ENCODE measurements at places on chromosomes 5 and 9.

DNA sequence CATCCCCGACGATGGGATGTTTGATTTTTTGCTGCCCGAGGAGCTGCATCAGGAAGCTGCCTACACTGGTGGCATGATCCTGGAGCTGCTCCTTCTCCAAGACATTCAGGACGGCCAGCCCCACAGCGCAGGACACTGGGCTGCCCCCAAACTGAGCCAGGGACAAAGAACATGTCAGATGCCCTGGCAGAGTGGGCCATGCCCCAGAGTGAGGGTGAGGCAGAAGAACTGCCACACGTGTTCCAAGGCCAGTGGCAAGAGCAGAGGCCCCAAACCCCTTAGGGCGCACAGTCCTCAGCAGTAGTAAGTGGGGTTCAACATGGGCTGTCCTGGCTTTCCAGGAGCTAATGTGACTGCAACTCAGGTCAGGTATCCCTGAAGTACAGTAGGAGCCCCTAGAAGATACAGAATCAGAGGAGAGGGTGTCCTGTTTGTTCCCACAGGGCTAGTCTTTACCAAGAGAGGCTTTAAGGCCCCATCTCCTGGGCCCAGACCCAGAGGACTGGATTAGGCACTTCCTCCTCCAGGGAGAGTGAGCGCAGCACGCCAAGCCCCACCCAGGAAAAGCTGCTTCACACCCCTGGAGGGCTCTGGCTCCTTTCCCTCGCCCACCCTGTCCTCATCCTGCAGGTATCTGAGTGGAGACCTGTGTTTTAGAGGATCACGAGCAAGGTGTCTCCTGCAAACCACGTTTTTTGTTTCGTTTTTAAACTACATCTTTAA is 11.1 kb downstream of the HNRNPAB start:
- no peak for DNase-seq

DNA sequence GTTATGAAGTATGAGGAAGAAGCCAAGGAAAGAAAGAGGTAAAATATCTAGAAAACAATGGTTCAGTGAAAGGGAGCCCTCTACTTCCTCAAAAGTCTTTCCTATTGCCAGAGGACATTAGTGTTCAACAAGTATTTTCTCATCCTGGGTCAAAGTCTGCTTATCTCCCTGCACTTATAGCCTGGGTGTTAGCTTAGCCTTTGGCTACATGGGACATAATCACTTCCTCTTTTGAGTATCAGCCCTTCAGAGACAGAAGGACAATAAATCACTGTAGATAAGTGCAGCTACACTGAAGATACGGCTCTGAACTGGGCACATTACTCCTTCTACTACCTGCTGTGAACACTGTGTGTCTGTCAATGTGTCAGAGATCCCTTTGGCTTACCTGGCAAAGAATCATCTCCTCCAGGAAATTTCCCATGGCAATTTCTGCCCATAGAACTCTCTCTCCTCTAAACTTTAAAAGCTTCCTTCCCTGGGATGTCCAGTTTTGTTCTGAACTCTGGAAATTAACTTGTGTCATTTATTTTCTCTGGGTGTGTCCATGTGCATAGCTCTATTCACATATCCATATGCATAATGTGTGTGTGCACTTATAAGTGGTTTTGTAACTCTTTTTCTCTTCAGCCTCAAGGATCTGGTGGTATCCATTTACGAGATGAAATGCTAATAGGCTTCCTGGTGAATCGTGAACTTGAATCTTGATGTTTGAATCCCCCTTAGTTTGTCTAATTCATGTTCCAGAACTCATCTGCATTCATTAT is 30.0 kb upstream of the RECK start:
- DNase-seq, result no peak

- no peak for DNase-seq
Observed at GRCh38 chr5:19258686-19259085, 729.3 kb downstream of the CDH18 start.

GRCh38 chr5:67371924-67372323 is 175.3 kb upstream of the CD180 start:
- DNase-seq, result no peak

- peak; percentile 88 for DNase-seq
Observed at GRCh38 chr5:75236322-75237316, at the start of gene ANKRD31. ANKRD31 (minus strand) TSS chr5:75236878; CDS start chr5:75236686, 192 bp downstream.

DNA sequence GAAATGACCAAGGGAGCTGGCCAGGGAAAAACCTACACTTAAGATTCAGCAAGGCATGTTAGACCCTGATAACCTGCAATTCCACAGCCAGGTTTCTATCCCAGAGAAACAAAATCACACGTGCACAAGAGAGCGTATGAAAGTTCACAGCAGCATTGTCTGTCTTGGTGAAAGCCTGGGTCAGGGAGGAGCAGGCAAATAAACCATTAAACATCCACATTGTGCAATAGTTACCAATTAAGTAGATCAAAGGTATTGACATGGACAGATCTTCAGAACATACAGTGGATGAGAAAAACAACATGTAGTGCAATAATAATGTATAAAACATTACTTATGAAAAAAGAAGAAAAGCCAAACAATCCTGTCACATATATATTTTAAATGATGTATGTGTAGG is 15.9 kb upstream of the GPX3 start:
- DNase-seq, result no peak

DNA sequence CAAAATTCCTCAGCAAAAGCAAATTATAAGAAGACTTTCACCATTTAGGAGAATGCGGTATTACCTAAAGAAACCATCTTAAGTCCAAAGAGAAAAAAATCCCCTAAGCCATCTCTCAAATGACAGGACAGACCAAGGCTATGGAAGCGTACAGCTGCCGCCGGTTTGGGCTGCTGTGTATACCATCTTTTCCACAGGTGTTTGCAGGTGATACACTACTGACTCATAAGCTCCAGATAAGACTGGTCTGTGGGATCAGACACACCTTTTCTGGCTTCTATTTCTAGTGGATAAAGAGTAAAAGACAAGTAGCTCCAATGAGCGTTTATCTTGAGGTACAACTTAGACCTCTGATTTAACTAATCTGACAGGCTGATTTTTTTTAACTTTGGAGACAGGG is 7.7 kb downstream of the CDKN2AIPNL start:
- DNase-seq, result no peak

GRCh38 chr5:113382731-113383130 is 52.1 kb downstream of the TSSK1B start:
- DNase-seq, result no peak

DNA sequence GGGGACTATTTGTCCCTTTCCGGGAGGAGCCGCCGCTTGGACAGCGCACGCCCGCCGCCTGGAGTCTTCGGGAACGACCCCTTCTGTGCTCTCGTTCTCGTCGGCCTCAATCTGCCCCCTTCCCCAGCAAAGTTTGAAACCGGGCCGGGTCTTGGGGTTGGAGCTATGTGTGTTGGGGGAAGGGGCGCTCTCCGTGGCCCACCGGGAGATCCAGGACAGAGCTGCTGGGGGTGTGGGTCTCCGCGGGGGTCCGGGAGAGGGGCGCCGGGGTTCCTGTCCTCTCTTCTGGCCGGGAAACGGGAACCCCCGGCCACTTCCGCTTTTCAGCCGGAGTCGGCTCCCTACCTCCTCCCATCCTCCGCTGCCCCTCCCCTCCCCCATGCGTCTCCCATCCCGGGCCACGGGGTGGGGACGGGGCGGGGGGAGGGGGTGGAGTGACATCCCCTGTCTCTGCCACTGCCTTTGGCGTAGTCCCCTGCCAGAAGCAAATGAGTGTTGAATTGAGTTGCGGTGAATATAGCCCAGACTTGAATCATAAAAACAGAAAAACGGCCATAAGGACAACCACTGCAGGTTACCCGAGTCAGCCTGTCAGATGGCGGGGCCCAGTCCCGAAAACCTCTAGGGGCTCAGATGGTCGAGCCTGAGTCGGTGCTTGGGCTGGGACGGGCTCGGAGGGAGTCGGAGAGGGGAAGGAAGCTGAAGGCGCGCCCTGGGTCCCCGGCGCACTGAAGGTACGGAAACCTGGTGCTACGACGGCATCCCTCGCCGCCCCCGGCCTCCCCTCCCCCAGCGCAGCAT is 1.1 kb downstream of the CPLX2 start:
- no peak for DNase-seq

DNA sequence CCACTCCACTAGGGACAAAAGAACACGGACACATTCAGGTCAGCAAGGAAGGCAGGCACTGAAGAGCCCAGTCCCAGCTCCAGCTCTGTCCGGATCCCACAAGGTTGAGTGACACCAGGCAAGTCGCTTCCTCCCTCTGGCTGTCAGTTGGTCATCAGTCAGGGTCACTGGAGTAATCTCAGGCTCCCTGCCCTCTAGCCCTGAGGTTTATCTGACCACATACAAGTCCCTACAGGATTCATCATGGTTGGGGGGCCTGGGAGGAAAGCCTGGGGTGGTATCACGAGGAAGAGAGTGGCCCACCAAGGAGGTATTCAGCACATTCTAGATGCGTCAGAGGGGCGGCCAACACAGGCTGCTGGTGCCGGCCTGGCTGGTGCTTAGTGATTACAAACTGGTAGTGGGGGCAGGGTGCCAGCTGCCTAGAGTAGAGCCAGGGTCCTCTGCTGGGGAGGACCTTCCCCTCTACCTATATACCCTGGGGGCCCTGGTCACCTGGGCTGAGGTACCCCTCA is 81.5 kb downstream of the SHB start:
- no peak for DNase-seq

DNA sequence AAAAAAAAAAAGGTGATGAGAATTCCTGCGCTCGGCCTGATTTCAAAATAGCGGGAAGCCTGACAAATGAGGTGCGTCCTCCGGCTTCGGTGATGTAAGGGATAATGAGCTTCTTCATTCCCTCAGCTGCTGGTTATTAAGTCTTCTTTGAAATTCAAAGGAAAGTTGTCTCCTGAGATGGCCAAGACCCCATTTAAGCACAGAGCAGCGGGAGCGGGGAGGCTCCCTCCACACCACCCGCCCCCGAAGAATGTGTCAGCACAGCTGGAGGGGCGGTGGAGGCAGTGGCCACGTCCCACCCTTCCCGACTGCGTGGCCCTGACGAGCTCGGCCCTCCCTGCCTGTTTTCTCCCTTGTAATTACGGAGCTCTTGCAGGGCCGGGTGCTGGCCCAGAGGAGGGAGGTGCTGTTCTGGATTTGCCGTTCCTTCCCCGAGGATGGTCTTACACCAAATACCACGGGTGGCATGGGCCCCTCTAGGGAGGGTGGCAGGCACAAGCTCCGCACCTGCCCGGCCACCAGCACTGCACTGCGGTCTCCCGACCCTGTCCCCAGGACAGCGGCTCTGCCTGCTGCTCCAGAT is 31.0 kb downstream of the SLC9A3 start:
- no peak for DNase-seq

GRCh38 chr9:70679845-70680244 is 265.4 kb upstream of the KLF9 start:
- no peak for DNase-seq

GRCh38 chr9:107782381-107782780 is 292.8 kb upstream of the KLF4 start:
- no peak for DNase-seq

- DNase-seq, result no peak
Observed at GRCh38 chr5:88503041-88503345, 234.3 kb upstream of the TMEM161B start.

DNA sequence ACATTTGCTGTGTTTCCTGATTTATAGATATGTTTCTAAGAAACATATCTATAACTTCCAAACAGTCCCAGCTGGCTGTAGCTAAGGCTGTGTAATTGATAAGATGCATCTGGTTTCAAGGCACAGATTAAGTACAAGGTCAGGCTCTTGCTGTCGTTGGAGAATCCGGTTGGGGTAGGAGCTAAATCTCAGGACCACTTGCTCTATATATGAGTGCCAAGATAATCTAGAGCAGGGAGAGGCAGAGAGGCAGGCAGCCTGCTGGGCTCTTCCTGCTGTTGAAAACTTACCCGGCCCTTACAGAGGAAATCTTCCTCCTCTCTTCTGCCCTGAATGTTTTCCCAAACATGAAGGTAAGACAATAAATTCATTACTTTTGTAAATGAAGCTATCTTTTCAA is at the start of gene C7:
Gene C7 (plus strand): TSS at position 234 of the 400 bp plus-strand sequence. CDS start 114 bp downstream, at position 348.
- DNase-seq, result no peak

DNA sequence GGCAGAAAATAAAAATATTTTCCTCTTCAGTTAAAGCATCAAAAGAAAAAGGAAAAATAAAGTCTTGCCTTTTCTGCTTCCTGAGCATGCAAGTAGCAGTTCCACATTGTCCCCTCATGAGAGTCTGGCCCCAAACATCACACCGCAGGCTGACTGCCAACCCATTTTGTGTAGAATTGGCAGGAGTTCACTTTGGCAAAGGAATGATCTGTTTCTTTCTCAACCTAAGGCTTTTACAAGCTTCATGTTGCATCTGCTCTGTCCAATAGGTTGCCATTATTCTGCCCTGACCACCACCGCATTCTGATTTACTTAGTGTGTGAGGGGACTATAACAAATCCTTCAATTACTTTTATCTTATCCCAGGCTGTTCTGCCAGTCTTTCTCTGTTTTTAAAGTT is 249.5 kb downstream of the ISL1 start:
- no peak for DNase-seq

GRCh38 chr9:122144836-122145591 is 14.6 kb downstream of the NDUFA8 start:
- DNase-seq, result no peak

- DNase-seq, result no peak
Observed at GRCh38 chr9:110897943-110898342, 140.3 kb downstream of the LPAR1 start.

- DNase-seq, result no peak
Observed at GRCh38 chr9:133031496-133031911, 707 bp downstream of the GTF3C5 start.

- DNase-seq, result no peak
Observed at GRCh38 chr9:74431467-74431866, 65.7 kb upstream of the RORB start.

GRCh38 chr5:145157841-145158240 is 677.3 kb downstream of the PRELID2 start:
- DNase-seq, result no peak

DNA sequence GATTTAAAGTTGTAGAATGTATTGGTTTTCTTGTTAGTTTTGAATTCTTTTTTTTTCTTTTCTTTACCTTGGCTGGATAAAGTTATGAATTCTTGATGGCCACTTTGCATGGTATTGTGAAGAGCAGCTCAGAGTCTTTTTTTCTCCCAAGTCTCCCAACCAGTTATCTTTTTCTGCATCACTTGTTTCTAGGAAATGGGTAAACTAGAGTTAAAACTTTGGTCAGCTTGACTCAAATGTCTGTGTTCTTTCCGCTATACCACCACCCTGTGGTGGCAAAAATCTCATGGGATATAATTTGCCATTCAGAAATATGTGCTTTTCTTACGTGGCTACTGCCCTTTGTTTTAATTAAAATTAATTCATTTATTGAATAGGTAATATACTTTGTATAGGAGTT is 113.2 kb downstream of the UNC13B start:
- DNase-seq, result no peak

DNA sequence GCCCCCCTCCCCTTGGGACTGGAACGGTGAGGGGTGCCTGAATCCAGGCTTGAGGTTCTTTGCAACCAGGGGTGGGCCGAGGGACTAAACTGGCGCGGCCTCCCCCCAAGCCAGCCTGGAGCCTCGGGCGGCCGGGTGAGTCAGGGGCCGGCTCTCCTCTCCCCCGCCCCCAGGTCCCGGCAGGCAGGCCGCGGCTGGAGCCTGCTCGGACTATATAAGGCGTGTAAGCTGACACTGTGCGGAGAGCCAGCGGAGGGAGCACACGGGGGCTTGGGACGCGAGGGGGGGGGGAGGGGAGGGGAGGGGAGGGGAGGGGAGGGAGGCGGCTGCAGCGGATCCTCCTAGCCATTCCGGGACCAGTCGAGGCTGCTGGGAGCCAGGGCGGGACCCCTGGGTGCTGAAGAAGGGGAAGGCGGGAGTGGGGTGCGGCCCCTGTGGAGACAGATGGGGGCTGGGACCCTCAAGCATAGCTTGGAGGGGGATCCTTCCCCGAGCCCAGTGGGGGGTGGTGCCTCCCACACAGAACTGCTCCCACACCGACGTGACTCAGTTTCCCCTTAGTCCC is 595 bp downstream of the PDLIM7 start:
- DNase-seq, result no peak

GRCh38 chr9:99160173-99160572 is 55.3 kb downstream of the TGFBR1 start:
- DNase-seq, result no peak
